ENCODE measurements at places on chromosomes 13 and 19.

- peak; percentile 63 for DNase-seq
Measured at GRCh38 chr13:97849305-97849704, 104.2 kb upstream of the IPO5 start.

DNA sequence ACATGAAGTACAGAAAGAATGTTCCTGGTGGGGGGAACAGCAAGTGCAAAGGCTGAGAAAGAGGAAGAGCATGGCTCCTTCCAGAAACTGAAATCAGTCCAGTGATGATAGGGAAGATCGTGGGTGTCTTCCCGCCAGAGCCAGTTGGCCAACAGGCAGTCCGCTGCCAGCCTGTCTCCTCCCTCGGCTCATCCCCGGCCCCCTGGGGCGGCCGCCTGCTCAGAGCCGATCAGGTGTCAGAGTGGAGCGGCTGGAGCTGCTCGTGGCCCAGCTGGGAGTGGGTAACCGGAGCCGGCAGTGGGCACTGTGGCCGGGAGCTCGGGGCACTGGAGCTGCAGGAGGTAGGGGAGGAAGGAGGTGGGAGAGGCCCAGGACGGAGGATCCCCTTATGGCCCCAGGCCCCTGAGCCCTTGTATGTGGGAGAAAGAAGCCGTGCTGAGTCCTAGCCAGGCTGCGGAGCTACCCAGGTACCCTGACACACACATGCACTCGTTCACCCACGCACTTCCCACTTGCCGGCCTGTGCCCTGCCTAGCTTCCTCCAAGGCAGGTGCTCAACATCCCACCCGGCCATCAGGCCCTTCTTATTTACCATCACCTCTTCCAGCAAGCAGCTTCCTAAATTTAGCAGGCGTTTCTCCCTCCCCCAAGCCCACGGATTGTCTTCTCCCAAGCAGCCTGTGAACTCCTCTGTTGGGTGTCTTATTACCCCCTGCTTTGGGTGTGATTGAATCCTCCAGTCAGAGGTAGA lies 1.7 kb downstream of the ANKRD24 start:
- DNase-seq, result no peak

GRCh38 chr13:102580552-102581169 lies 16.1 kb upstream of the TPP2 start:
- DNase-seq, result peak; percentile 66

DNA sequence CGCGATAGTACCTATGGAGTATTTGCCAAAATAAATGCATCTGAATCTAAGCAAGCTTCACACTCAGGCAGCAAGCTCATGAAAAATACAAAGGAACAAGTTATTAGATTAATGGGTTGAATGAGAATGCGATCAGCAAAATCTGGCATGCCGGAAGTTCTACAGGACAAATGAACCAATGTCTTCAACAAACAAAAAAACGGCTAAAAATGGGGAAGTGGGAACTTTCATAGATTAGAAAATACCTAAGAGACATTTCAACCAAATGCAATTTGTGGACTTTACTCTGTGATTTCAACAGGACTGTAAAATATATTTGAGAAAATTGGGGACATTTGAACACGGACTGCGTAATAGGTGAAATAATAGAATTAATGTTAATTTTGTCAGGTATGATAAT lies 22.4 kb upstream of the RNASEH2B start:
- peak; percentile 28 for DNase-seq

- no peak for DNase-seq
Measured at GRCh38 chr19:38713227-38713649, 31.0 kb downstream of the CAPN12 start.

- no peak for DNase-seq
Measured at GRCh38 chr13:21938168-21938567, 267.3 kb downstream of the FGF9 start.

DNA sequence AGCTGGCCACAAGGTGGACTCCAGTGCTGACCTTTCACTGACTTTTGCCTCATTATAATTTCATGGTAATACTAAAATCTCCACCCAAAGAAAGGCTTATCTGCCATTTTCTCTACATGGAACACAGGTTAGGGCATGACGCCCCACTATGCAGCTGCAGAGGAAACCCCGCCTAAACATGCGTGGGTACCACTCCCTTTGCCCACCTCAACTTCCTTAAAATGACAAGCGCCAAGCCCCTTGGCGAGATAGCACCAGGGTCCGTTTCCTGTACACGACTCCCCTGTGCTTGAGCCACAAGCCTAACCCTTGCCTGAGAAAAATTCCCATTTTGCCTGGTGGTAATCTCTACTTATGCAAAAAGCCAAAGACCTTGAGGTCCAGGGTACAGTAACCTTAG lies 36.0 kb upstream of the PABPC3 start:
- no peak for DNase-seq

DNA sequence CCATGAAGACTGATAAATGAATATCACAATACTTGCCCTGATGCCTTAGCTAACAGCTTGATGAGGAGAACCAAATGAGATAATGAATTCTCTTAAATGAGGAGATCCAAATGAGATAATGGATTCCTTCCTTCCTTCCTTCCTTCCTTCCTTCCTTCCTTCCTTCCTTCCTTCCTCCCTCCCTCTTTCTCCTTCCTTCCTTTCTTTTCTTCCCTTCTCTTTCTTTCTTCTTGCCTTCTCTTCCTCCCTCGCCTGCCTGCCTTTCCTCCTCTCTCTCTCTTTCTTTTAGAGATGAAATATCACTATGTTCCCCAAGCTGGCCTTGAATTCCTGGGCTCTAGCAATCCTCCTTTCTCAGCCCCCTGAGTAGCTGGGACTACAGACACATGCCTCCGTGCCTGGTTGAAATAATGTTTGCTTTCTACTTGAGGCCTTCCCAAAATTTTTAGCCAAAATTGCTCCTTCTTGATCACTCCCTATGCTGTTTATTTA lies 4.0 kb upstream of the SLAIN1 start:
- DNase-seq, result no peak

- peak; percentile 14 for DNase-seq
Measured at GRCh38 chr13:23695711-23696464, 125.7 kb downstream of the TNFRSF19 start.

- no peak for DNase-seq
Measured at GRCh38 chr19:15048128-15048527, 1.2 kb upstream of the CASP14 start.

GRCh38 chr13:34363266-34363665 lies 545.3 kb downstream of the RFC3 start:
- DNase-seq, result no peak

DNA sequence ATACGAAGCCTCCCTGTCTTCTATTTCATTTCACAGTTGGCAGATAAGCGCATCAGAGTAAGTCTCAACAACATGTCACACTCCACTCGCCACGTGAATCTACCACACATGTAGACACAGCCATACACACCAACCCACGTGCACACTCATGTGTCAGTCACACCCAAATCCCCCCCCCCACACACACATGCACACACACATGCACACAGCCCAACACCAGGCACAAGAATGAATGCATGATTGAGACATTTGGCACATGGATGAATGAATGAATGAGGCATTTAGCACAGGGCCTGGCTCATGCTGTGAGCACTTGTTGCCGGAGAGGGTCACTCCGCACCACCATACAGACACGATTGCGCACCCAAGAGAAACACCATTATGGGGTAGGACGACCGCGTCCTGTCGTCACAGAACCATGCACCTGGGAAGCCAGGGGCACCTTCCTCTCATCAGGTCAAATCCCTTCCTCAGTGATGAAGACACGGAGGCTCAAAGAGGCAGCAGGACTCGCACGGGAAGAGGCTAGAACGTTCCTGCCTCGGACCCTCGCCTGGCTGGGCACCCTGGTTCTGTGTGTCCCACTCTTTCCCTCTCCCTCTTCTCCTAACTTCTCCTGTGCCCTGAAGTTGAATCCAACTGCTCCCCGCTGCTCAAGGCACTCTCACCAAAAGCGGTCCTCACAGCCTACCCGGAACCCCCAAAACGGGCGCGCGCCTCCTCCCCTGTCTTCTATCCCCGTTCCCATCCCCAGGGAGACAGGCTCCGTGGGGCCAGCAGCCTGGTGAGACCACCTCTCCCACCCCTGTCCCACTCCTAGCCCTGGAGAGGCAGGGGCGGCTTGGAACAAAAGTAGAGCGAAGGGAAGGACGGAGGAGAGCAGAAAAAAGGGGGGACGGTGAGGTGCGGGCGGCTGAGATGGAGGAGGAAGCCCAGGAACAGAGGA lies 1.3 kb downstream of the MEIS3 start:
- no peak for DNase-seq
